Esophagus muscularis mucosa (tissue), 4 donors: ENCODE measurements at places on chromosomes 7 and 10. TPM values are rescaled to one million over a fixed set of nuclear protein-coding genes. Genes with fewer than 3 reads are reported as not detected.

The INPP5F gene
- total RNA-seq, result 15.1 TPM

The SLC16A9 gene
- 0.86 TPM for total RNA-seq

The SPDYE17 gene
- total RNA-seq, result not detected

The NCF1 gene
- total RNA-seq, result 3.6 TPM

The PNLIP gene
- total RNA-seq, result not detected

The SLC26A3 gene
- total RNA-seq, result 12.0 TPM

The PLXNA4 gene
- 5.0 TPM for total RNA-seq

The TMEM178B gene
- total RNA-seq, result 0.58 TPM

The CDK14 gene
- 17.7 TPM for total RNA-seq

The ARHGEF35 gene
- total RNA-seq, result 1.5 TPM

The BTBD16 gene
- total RNA-seq, result 0.29 TPM

The PAX4 gene
- total RNA-seq, result not detected

The SVOPL gene
- not detected for total RNA-seq

The SPDYE2B gene
- total RNA-seq, result not detected

The NUTM2E gene
- not detected for total RNA-seq

The LCOR gene
- 23.1 TPM for total RNA-seq

The ADRA2A gene
- 0.42 TPM for total RNA-seq

The UFSP1 gene
- total RNA-seq, result 3.5 TPM

The AGR3 gene
- total RNA-seq, result not detected

The POLD2 gene
- total RNA-seq, result 51.0 TPM

The FGFBP3 gene
- 1.7 TPM for total RNA-seq

The TUBB8 gene
- not detected for total RNA-seq

The FEZF1 gene
- total RNA-seq, result not detected

The CD36 gene
- total RNA-seq, result 148 TPM

The SRRM3 gene
- total RNA-seq, result 2.1 TPM

The SUN1 gene
- 149 TPM for total RNA-seq

The MSMB gene
- total RNA-seq, result not detected

The MYH16 gene
- not detected for total RNA-seq

The CDC14C gene
- not detected for total RNA-seq

The TMEM140 gene
- 13.0 TPM for total RNA-seq

The ITGA8 gene
- total RNA-seq, result 53.3 TPM

The ARMS2 gene
- not detected for total RNA-seq

The DPP6 gene
- 13.4 TPM for total RNA-seq

The ERVW-1 gene
- total RNA-seq, result not detected

The SPDYE5 gene
- not detected for total RNA-seq

The CFAP70 gene
- total RNA-seq, result 0.99 TPM
